ENCODE measurements at places on chromosomes 7 and 10.

DNA sequence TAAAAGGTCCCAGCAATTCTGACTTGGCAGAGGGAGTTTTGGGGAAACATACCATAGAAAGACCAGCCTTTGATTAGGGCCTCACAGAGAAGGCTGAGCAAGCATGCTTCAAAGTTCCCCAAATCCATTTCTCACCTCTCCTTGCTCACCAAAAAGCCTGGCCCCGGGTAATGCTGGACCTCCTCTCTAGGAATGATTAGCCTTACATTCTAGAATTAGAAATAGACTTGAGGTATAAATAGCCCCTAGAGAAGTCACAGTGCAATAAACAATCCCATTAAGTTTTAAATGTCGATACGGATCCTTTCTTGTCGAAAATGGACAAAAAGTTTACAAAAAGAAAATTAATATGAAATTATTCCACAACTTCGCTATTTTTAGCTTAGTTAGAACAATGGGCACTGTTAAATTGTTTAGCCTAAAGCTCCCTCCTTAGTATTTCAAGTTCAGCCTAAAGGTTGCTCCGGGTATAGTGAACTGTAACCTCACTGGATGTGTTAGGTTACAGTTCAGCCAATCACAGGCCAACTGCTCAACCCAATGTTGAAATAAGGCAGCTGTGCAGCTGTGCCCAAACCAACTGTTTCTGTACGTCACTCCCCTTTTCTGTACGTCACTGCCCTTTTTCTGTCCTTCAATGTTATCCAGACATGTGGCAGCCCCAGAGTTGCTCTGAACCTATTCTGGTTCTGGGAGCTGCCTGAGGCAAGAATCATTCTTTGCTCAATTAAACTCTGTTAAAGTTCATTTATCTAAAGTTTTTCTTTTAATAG is 7.9 kb upstream of the GSDME start:
- no peak for DNase-seq

DNA sequence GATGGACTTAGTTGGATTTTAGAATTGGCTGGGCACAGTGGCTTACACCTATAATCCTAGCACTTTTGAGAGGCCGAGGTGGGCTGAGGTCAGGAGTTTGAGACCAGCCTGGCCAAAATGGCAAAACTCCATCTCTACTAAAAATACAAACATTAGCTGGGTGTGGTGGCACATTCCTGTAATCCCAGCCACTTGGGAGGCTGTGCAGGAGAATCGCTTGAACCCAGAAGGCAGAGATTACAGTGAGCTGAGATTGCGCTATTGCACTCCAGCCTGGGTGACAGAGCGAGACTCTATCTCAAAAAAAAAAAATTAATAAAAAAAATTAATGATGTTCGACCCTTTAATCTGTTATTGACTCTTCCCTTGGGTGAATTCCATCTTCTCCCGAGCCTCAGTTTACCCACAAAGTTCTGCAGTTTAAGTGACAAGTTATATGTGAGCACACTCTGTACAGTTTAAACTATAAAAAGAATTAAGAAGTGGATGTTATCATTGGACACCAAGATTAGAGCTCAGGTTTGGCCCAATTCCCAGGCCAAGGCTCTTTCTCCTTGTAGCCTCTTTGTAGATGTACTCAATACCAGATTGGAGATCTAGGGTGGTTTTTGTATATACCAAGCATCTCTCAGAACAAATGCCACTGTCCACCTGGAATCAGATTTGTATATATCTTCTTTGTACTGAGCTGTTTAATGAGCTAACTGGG is 15.0 kb downstream of the KAT6B start:
- DNase-seq, result no peak

DNA sequence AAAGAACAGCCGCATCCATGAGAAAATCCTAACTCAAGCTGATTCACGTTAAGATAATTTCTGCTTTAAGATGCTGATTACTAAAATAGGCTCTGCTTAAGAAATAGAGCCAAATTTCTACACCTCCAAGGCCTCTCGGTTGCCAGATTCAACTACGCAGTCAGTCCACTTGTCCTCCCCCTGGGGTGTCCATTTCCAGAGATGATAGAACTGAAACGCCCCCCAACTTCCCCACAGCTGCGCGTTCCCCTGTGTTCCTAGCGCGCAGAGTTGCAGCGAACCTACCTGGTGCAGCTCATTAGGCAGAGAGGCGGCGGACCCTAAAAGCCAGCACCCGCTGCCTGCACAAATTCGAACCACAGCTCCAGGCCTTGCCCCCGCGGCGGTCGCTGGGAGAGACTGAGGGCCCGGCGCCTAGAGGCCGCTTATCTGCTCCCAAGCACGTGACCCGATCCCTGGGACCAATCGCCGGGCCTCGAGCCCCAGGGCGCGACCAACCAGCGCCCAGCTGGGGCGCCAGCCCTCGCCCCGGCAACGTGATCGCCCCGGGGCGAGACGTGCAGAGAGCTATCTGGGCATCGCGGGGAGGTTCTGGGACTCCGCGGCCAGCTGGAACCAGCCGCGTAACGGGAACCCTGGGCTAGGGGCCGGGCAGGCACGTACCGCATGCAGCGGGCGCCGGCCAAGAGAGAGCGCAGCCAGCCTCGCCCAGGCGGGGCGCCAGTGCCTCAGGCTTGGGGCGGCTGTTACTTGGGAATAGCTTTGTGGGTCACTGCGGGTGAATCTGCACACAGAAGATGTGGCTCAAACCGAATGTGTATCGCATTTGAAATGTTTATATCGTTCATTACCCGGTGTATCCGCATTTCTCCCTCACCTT is at the start of gene PPP1R3C:
Gene PPP1R3C, minus strand, starts transcription at position 401 of the 880 bp plus-strand sequence. Its CDS starts 102 bp downstream, at position 299.
- peak; percentile 42 for DNase-seq

DNA sequence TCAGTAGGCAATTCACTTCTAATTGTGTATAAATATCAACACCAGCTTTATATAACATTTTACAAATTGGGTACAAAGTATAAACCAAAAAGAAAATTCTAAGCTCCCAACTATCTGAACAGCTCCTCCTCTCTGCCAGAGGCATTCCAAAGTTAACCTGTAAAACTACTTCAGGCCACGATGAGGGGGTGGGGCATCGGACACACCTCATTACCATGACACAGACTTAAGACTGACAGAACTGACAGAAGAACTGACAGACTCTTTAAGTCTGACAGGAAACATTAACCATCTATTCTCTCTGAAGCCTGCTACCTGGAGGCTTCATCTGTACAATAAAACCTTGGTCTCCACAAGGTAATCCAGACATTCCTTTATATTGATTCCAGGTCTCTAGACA is 12.3 kb downstream of the ESYT2 start:
- DNase-seq, result no peak

DNA sequence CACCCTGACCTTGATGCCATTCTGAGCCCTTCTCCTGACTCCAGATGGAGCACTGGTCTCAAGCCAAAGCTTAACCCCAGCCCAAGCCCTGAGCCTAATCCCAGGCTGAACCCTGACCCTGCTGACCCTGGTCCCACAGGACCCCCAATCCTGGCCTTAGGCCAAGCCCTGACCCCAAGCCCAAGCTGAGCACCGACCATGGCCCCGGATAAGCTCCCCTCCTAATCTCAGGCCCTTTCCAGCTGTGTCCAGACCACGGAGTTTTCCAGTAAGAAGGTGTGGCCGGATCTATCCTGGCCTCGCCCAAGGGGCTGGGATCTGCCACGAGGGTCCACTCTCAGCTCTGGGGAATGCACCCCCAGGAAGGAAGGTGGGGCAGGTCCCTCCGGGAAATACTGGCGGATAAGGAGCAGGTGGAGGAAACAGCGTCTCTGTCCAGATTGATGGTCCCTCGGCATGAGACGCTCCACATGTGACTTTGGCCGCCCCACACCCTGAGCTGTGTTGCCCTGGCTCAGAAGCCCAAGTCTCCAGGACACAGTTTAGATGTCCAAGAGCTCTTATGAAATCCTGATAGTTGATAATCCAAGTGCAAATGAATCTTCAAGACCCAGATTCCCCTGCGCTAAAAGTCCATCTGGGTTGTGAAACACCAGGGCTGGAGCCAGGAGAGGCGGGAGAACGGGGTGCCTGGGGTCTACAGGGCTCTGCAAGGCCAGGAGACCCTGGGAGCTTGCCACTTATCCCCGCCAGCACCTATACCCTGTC is 10.4 kb downstream of the ELN start:
- no peak for DNase-seq

GRCh38 chr7:16935341-16935735 is 53.6 kb upstream of the AGR3 start:
- DNase-seq, result no peak

GRCh38 chr10:13340626-13341376 is 7.3 kb downstream of the SEPHS1 start:
- no peak for DNase-seq

GRCh38 chr7:121985476-121986030 is 112.6 kb downstream of the PTPRZ1 start:
- DNase-seq, result no peak

GRCh38 chr7:467393-467828 is 52.2 kb downstream of the PDGFA start:
- no peak for DNase-seq

DNA sequence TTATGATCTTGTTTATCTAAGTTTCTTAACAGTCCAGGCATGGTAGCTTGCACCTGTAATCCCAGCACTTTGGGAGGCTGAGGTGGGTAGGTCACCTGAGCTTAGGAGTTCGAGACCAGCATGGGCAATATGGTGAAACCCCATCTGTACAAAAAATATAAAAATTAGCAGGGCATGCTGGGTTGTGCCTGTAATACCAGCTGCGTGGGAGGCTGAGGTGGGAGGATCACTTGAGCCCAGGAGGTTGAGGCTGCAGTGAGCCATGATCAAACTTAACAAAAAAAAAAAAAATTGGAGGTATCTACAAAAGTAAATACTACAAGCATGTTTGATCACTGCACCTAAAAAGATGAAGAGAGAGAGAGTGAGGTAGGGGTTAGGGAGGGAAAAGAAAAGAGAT is 9.0 kb upstream of the EZH2 start:
- no peak for DNase-seq

DNA sequence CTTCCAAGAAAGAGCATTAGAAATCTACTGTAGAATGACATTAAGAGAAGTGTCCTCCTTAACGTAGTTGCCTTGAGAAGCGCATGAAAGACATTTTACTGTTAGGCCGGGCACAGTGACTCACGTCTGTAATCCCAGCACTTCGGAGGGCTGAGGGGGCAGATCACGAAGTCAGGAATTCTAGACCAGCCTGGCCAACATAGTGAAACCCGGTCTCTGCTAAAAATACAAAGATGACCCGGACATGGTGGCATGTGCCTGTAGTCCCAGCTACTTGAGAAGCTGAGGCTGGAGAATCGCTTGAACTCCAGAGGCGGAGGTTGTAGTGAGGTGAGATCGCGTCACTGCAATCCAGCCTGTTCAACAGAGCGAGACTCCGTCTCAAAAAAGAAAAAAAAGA is 28.9 kb downstream of the TARP start:
- DNase-seq, result no peak

DNA sequence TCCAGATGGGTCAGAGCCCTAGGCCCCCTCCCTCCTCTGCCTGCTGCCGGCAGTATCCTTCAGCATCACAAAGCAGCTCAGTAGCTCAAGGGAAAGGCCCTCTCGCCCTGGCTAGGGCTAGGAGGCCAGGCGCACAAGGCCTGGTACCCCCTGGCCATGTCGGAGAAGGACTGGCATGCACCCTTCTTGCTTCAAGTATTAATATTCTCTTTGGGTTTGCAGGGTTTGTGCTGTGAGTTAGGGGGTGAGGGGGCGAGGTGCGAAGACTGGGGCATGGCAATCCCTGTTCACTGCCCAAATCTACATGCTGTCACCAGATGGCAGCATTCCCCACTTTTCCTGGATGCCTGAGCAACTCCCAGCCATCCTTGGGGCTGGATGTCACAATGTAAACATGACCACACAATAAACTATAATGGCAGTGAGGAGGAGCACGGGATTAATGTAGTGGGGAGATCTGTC is 105.2 kb downstream of the NEURL1 start:
- no peak for DNase-seq

- no peak for DNase-seq
Measured at GRCh38 chr10:47023237-47024045, 112.2 kb downstream of the PTPN20 start.

GRCh38 chr10:26090026-26090425 is 126.5 kb upstream of the GAD2 start:
- DNase-seq, result no peak

GRCh38 chr10:72792288-72792687 is 100.3 kb downstream of the MCU start:
- DNase-seq, result no peak

DNA sequence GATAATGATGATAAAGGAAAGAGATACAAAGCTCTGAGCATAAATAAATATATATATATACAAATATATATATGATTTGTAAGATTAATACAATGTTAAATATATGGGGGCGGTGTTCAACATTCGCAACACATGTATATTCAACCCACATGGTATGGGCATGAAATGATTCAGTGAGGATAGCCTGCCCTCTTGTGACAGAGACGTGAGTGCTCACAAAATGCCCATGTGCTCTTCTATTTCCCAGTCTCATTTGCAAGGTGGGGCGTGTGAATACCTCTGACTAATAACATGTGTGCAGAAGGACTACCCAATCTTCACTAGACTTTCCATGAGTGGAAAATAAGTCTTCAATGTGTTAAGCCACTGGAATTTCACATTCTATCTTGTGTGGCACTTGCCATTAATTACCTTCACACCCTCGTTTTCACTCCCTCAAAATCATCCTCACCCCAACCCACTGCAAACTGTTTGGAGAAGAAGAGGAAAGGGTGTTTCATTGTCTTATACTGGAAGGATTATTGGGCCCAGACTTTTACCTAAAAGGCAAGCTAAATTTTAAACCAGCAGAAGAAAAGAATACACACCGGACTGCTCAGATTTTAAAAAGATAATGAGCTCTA is 26.9 kb downstream of the ASAH2 start:
- peak; percentile 3 for DNase-seq

DNA sequence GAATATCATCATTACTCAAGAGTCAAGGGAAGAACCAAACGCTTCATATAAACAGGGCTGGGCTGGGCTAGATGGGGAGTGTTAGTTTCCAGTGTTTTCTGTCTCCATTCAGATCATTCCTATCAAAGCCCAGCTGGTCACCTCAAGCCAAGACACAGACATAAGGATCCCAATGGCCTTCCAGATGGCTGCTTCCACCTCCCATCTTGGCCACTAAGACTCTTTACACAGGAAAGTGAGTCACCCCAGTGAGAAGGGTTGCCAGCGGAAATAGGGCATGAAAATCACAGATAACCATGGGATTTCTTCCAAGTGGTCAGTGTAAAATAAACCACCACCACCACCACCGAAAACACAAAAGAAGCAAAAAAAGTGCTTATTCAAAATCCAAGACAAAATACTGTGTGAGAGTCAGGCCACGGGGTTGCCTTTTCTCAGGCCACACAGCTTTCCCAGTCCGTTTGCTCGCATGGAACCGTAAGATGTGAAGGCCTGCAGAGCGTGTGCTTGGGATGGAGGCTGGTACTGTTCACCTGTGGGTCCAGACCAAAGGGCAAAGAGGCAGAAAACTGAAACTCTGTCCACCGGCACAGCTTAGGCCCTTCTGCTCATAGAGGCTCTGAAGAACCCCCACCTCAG is 5.6 kb downstream of the PRSS2 start:
- DNase-seq, result no peak

- peak; percentile 80 for DNase-seq
Measured at GRCh38 chr10:99619851-99620710, at the start of gene SLC25A28. SLC25A28 (minus strand) TSS chr10:99620439; CDS start chr10:99620335, 104 bp downstream.
